ENCODE measurements at places on chromosomes 11 and 22. TPM values are rescaled to one million over a fixed set of nuclear protein-coding genes. Genes with fewer than 3 reads are reported as not detected.
A peak's percentile ranks its signal among the peaks of the same experiment; 100 is the strongest.

DNA sequence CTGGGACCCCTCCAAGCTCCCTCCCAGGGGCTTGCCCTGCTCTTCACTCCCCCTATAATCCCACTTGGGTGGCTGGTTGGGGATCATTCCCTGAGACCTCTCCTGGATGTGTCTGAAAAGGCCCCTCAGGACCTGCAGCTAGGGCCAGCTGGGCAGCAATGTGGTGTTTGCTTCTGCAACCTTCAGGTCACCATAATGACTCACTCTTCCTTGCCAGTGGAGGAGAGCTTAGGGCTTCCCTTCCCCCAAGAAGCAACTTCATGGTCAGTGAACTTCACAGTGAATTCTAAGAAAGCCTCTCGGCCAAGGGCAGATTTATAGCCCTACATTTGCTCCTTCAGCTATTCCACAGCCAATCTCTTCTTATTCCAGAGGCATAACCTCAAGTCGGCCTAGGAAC is 45.1 kb upstream of the TSPAN18 start:
- H3K4me3 ChIP-seq: no peak overlapping the region
- no peak for DNase-seq
- no peak overlapping the region for H3K27ac ChIP-seq
- no peaks in the 10 kb centered on the region for H3K36me3 ChIP-seq
- peaks cover 3% of the 10 kb centered on the region for H3K27me3 ChIP-seq

GRCh38 chr11:62133328-62134065 is 9.7 kb downstream of the INCENP start:
- DNase-seq: no peak
- H3K27ac ChIP-seq: peak overlapping the region; percentile 52
- no peak overlapping the region for H3K4me3 ChIP-seq
- no peaks in the 10 kb centered on the region for H3K36me3 ChIP-seq
- H3K27me3 ChIP-seq: peaks cover 3% of the 10 kb centered on the region

DNA sequence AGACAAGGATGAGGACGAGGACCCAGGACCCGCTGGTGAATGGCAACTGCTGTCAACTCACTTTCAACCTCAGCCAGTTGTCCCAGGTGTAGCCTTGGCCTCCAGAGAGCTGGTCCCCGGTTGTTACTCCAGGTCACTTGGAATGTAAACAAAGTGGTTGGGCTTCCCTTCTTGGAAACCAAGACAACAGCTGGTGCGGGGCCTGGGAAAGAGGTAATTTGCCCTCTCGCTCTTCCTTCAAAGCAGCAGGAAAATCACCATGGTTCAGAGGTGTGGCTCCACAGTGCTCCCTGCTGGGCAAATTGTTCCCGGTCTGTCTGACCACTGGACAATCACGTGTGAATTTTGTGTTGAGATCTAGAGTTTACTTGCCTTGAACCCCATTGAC is 15.0 kb downstream of the SLC1A2 start:
- H3K36me3 ChIP-seq: no peaks in the 10 kb centered on the region
- no peak overlapping the region for H3K4me3 ChIP-seq
- H3K4me1 ChIP-seq: no peaks in the 10 kb centered on the region
- no peaks in the 10 kb centered on the region for H3K27me3 ChIP-seq
- H3K27ac ChIP-seq: no peak overlapping the region

DNA sequence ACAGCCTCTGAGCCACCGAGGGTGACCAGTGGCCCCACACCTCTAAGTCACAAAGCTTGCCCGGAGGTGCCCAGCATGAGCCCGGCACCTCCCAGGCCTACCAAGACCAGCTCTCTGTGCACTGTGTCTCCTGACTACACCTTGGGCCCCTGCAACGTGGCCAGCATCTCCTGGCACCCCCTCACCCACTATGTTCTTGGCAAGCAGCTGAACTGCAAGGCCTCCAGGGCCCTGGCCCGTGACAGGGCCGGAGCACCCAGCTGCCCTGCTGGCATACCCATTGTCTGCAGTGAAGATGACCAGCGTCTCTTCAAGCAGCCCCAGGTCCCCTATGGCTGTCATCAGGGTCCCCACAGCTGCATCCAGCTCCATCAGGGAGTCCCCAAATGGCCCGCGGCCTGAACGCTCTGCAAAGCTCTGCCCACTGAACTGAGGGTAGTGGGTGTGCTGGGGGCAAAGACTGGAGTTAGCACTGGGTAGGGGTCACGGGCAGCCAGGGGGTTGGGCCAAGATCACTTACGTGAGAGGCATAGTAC is 1.6 kb downstream of the ARSA start:
- H3K27ac ChIP-seq: no peak overlapping the region
- H3K36me3 ChIP-seq: no peaks in the 10 kb centered on the region
- peaks cover 13% of the 10 kb centered on the region for H3K27me3 ChIP-seq
- H3K4me3 ChIP-seq: peak overlapping the region; percentile 61

The ZP1 gene
- total RNA-seq: not detected

All from glutamatergic neuron (in vitro differentiated cells).